Fibroblast of lung (primary cell): ENCODE measurements at places on chromosomes 12 and 14.
A peak's percentile ranks its signal among the peaks of the same experiment; 100 is the strongest.

GRCh38 chr14:75609606-75610475 lies 31.4 kb downstream of the FLVCR2 start:
- no peak for DNase-seq

GRCh38 chr12:101663298-101663697 lies 34.1 kb upstream of the CHPT1 start:
- DNase-seq = no peak

GRCh38 chr14:95008445-95009217 lies 148.7 kb downstream of the DICER1 start:
- DNase-seq = no peak

GRCh38 chr14:92717571-92718042 lies 30.8 kb downstream of the LGMN start:
- no peak for DNase-seq

DNA sequence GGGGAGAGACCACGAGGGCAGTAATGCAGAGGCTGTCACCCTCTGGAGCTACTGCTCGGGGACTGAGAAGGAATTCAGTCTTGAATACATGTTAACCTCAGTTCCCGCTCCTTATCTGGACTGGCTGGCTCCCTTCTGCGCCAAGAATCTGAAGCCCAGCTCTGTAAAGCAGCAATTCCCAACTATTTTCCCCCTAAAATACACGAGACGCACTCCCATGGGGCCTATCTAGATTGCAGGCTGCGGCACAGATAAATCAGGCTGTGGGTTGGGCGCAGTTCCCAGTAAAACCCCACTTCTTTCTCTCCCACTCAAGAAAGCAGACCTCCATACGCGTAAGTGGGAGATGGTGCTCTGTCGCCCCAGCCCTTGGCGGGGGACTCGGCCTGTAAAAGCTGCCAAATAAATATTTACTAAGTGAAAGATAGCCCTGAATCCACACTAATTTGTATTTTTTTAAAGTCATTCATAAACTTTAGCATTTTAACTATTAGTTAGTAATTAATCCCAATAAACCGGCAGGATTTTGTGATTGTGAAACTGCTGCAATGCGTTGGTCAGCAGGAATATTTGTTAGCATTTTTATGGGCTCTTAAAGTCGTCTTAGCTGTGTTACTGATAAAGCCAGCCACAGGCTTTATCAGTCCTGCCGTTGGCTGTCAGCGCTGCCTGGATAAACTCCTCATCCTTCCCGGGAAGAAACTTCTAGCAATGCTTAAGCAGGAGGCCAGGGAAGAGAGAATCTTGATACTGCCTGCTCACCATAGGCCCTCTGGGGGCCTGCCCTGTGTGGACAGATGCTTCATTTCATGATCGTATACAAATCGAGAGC lies 17.8 kb downstream of the FBXL14 start:
- peak; percentile 82 for DNase-seq

DNA sequence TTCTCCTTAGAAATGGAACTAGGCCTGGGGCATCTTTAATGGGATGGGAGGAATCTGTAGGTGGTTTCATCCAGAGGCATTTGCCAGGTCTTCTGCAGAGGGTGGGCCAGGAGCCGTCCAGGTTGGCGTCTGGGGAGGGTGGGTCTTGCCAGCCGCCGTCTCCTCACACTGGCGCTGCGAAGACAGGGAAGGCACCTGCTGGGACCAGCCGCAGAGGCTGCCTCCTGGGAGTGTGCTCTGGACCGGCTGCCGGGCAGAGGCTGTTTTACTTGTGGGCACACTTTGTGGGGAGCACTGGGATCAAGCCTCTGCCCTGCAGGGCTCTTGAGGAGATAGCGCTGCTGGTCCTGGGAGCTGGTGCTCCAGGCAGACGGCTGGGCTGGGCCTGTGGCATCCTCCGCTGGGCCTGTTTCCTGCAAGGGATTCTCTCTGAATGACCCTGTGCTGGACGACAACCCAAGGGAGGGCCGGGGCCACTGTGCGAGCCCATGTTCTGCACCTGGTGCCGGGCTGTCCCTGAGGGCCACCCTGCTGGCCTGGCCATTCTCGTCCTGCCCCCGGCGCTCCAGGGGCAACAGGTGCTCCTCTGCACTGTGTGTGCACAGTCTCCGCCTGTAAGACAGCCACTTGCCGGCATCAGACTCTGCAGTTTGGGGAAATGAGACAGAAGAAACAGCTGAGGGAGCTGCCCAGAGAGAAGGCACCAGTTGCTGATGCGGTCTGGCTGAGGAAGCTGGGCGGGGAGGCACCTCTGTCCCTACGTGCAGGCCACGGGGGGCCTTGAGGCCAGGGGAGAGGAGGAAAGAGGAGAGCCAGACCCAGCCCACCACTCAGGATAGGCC lies 10.0 kb upstream of the TEX22 start:
- no peak for DNase-seq

GRCh38 chr14:39868949-39869348 lies 436.7 kb upstream of the FBXO33 start:
- no peak for DNase-seq

- peak; percentile 54 for DNase-seq
Measured at GRCh38 chr12:22670762-22671161, 45.8 kb downstream of the ETNK1 start.

- DNase-seq = no peak
Measured at GRCh38 chr14:75141062-75141461, 14.2 kb upstream of the NEK9 start.

DNA sequence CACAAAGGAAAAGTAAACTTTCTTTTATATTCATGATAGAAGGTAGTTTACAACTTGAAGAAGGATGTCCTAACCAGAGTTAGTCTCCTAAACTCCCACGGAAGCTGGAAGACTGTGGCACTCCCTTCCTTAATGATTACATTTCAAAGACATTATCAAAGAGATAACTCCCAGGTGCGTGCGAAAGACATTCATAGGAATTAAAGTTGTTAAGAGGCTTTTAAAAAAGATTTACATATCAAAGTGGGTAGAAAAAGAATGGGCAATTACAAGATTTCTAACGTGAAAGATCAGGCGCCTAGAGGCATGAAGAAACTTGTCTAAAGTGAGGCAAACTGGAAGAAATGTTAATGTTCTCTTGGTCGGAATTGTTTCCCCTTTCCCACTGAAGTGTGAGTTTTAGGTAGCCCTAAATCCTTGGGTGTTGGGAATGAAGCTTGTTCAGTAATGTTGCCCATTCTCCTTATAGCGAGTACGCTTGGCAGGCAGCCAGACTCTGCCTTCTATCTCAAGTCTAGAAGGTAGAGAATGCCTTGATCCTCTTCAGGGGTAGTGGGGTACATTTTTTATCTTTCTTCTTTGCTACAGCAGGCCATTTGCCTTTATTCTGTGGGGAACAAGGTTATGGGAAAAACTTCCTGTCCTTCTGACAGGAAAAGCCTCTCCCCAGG lies 642.0 kb downstream of the SLC6A15 start:
- DNase-seq = no peak

DNA sequence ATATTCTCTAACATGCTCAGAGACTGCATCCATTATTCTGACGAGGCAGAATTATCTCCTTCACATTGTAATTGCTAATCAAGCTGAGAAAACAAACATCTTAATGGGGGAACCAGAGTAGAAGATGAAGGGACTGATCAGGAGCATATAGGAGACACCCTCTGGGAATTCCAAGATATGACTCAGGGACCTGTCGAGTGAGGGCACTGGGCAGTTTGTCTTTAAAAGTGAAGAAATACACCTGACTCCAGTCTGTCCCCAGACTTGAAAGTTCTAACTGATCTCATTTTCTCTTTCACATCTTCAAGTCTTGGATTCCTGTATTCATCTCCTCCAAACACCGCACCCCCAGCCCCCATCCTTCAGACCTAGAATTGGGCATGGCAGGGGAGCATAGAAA lies 226.9 kb upstream of the PLXNC1 start:
- DNase-seq = no peak

DNA sequence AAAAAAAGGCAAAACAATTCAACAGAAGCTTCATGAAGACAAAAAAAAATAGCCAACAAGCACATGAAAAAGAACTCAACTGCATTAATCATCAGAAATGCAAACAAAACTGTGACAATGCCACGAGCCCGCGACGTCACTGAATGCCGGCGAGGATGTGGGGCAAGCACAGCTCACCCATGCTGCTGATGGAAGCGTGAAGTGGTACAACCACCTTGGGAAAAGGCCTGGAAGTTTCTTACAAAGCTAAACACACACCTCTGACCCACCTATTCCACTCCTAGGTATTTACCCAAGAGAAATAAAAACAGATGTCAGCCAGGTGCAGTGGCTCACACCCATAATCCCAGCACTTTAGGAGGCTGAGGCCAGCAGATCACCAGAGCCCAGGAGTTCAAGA lies 10.5 kb downstream of the BTBD6 start:
- peak; percentile 30 for DNase-seq

GRCh38 chr14:28751467-28752058 lies 15.0 kb upstream of the FOXG1 start:
- peak; percentile 59 for DNase-seq

- DNase-seq = peak; percentile 13
Measured at GRCh38 chr12:124160097-124160756, 134.7 kb upstream of the RFLNA start.

DNA sequence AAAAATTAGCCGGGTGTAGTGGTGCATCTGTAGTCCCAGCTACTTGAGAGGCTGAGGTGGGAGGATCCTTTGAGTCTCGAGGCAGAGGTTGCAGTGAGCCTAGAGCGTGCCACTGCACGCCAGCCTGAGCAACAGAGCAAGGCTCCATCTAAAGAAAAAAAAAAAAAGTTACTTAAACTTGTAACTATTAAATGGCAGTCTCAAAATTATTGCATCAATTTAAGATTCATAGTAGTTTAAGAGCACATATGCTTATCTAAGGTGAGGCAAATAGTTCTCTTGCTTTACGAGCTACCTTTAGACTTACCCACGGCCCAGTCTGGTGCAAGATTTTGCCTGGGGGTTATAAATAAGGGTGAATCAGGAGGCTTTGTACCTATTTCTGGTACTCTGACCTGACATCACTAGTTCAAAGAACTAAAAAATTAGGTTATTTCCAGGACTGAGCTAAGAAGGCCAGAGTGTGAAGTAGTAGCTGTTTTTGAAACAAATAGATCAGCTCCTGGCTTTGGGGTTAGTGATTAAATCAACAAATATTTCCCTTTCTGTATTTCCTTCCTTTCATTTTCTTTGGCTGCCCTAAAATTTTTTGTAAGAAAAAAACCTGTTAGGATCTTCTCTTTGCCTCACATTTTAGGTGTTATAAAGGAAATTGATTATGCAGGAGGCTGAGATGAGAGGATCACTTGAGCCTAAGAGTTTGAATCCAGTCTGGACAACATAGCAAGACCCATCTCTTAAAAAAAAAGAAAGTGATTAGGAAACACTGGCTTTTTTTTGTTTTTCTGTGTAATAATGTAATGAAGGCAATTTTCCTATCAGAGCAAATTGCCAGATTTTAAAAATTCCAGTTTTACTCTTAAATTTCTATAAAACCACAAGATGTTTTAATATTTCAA lies 3.6 kb downstream of the MGAT2 start:
- no peak for DNase-seq

DNA sequence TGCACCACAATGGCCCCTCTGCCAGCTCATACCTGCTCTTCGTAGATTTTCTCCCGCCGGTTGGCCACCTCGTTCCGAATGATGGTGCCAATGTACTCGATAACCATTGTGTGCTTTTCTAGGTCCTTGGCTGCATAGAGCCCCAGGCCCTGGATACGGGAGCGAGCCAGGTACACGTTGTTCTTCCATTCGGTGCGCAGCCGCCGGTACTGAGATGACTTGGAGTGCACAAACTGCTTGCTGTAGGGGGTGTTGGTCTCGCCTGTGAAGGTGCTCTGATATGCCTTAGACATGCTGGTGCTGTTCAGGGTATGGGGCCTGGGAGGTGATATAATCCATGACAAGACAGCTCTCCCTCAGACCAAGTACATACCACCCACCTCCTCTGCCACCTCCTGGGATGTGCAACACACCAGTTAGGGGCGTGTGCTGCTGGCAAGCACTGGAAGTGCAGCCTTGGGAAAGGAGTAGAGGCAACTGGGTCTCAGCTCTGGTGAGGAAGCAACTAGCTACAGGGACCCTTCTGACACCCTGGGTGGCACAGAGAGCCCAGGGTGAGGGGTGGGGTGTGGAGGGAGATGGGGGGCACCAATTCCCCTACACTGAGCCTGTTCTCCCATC lies 4.1 kb upstream of the PRKAG1 start:
- no peak for DNase-seq

DNA sequence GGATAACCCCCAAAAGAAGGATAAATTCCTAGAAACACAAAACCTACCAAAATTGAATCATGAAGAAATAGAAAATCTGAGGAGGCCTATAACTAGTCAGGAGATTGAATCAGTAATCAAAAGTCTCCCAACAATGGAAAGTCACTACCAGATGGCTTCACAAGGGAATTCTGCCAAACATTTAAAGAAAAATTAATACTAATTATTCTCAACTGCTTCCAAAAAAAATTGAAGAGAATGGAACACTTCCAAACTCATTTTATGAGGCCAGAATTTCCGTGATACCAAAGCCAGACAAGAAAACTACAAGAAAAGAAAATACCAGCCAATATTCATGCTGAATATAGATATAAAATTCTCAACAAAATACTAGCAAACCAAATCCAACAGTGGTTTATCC lies 7.8 kb upstream of the ABCC9 start:
- no peak for DNase-seq

DNA sequence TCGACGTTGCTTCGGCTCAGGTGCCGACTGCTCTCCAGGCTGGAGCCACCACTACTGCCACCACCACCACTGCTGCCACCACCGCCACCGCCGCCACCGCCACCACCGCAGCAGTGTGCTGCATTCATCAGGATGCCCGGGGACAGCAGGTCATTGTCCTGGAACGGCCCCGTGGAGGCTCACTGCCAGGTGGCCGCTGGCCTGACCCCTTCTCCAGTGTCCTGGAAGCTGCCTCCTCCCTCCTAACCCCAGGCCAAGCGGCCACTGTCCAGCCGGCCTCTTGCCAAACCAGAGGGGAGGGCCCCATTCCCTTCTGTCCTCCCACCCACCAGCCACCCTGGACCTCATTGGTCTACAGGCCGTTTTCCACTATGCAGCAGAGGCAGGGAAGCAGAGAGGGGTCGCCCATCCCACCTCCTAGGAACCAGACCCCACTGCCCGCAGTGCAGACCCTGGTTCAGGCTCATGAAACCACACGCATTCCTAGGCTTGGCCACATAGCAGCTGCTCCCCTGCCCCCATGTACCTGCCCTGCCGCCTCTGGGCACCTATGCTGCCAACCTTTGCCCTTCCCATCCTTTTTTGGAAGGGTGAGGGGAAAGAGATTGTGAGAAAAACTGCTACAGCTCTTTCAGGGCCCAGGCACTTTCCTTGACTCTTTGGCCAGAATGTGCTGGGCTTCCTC lies 15.2 kb downstream of the ARL6IP4 start:
- no peak for DNase-seq

DNA sequence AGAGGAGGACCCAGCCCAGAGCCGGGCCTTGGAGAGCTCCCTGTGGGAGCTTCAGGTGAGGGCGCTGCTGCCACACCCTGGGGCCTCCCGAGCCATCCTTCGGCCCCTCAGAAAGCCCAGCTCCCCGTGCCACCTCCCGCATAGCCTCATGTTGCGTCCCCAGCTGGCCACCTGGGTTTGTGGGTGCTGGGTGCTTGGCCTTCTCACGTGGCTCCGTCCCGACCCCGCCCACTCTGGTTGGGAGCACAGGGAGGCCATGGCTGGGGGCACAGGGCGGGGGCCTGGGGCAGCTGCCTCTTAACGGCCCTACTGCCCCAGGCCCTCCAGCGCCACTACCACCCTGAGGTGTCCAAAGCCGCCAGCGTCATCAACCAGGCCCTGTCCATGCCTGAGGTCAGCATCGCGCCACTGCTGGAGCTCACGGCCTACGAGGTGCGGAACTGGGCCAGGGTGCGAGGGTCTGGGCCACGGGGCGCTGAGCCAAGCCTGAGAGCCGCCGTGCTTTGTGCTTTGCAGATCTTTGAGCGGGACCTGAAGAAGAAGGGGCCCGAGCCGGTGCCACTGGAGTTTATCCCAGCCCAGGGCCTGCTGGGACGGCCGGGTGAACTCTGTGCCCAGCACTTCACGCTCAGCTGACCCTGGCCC lies 7.6 kb downstream of the NOC4L start:
- DNase-seq = no peak
